ENCODE measurements at places on chromosomes 12 and 14.

DNA sequence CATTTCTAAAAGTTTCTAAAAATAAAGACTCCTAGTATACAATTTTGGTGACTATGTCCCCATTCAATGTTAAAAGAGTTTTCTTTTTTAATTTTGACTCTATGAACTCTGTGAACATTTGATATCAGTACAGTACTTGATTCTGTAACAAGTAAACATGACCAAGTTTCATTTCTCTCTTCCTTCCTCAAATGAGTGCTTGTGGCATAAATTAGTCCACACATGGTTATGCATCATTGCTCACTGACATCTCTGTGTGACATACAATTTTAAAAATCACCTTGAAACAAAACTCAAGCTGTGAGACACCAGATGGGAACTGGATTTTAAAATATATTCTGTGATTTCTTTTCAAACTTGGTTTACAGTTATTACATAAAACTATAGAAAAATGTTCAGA lies 253.9 kb upstream of the MDGA2 start:
- DNase-seq: no peak

DNA sequence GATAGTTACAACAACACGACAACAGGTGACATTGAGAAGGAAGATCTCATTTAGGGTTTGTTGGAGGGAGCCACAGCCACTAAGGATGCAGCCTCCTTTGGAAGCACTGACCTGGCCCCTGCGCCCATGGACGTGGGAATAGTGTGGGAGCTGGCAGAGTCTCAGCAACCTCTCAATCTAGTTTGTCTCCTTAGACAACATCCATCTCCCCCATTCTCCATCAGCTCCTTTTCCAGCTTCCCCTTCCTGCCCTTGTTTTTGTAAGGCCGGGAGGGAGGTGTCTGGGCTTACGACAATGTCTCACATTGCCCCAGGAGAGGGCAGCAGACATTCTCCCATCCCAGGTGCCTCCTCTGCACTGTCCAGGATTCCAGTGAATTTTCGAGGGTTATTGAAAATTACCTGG lies 170.2 kb upstream of the PZP start:
- DNase-seq: no peak

GRCh38 chr14:86442135-86442534 lies 912.2 kb downstream of the FLRT2 start:
- DNase-seq: no peak

DNA sequence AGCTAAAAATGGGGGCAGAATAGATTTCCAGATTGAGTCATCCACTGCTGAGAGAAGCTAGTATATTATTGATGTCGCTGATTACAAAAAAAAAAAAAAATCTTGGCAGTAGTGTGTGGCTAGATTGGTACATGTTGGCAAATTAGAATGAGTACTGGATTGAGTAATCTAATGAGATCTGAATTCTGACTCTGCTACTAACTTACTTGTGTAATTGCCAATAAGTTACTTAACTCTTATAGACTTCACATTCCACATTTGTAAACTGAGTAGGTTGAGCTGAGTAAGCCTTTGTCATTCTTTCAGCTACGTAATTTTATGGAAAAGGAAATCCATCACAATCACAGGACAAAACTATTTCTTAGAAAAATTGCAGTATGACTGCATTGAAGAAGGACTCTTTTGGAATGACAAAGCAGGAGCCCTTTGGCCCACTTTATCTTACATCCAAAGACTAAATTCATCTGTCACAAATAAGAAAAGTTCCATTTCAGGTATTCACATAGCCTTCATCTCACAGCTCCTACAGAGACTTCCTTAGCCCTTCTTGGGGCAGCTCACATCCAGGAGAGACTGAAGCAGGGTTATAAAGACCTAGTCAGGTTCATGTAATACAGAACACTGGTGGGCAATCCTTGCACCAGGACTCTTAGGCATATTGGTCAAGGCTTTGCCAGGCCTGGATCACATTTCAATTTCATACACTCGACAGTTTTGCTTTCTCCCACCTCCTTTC lies 197.3 kb upstream of the CPNE8 start:
- DNase-seq: no peak

DNA sequence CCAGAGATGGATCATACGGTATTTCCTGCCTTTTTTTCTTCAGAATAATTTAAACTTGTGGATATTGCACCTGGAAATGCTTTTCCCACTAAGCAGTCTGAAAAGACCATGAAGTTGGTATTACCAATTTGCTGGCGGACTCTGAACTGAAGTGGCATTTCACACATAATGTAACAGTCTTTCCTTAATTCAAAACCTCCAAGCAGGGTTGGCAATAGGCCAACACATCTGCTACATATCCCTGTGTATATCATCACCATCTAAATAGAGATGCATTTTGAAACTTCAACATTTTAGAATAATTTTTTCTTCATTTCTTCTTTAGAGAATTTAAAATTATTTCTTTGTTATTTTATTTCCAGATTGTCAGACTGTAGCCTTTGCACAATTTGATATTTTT lies 100.5 kb downstream of the TSPAN8 start:
- no peak for DNase-seq

DNA sequence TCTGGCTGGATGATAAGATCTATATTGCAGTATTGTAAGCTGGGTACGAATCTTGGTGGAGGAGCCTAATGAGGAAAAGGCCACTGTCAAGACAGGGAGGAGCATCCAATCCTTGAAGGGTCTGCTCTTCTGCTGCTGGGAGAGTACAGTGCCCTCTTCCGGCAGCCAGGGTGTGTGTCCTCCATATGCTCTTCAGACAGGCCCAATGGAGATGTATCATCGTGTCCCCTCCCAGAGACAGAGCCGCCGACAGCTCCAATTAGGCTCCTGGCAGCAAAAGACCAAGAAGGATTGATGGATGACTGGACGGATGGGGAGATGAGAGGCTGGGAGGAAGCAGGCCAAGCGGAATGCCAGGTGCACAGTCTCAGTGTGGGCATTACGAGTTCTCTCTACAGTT lies 51.6 kb upstream of the PIWIL1 start:
- no peak for DNase-seq

GRCh38 chr14:51307551-51307950 lies 67.5 kb downstream of the TMX1 start:
- no peak for DNase-seq

DNA sequence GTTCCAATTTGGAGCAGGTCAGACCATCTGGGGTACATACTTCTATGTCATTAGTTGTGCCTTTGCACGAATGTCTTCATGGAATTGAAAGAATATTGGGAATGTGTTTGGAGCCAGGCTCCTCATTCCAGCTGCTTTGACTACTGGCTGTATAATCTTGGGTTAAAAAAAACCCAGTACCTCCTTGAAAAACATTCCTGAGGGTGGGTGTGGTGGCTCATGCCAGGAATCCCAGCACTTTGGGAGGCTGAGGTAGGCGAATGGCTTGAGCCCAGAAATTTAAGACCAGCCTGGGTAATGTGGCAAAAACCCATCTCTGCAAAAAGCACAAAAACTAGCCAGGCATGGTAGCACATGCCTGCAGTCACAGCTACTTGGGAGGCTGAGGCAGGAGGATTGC lies 125.6 kb downstream of the TTC8 start:
- no peak for DNase-seq

GRCh38 chr12:118959985-118960560 lies 21.3 kb upstream of the SRRM4 start:
- DNase-seq: no peak

DNA sequence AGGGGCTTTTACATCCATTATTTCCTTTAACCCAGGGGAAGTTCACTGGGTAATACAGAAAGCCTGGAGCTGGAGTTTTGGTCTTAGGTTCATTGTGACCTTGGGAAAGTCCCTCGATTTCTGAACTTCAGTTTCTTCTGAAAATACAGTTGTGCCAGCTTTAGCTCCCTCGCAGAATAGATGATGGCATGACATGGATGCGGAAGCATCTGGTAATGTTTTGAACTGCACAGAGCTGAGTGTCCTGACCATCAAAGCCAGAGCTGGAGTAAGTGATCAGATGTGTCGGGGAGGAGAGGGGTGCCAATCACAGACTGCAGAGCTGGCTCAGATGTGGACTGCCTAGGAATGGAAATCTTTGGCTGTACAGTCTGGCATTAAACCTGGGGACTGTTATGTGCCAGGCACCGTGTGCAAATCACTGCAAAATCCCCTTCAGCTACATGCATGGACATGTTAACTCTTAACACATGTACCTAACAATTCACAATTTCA lies 180.9 kb downstream of the ETV6 start:
- DNase-seq: no peak

GRCh38 chr12:114918535-114919233 lies 234.7 kb upstream of the TBX3 start:
- no peak for DNase-seq

- no peak for DNase-seq
These were observed 148.8 kb upstream of the CRY1 start for GRCh38 chr12:107242189-107242588.

- no peak for DNase-seq
These were observed at the start of gene SOCS2 for GRCh38 chr12:93571925-93572711. TSS of gene SOCS2 (plus strand) at chr12:93572675. CDS start at chr12:93572898, 223 bp downstream.

GRCh38 chr14:42047421-42048055 lies 440.9 kb downstream of the LRFN5 start:
- no peak for DNase-seq

GRCh38 chr12:82593901-82594396 lies 92.8 kb upstream of the TMTC2 start:
- DNase-seq: no peak

DNA sequence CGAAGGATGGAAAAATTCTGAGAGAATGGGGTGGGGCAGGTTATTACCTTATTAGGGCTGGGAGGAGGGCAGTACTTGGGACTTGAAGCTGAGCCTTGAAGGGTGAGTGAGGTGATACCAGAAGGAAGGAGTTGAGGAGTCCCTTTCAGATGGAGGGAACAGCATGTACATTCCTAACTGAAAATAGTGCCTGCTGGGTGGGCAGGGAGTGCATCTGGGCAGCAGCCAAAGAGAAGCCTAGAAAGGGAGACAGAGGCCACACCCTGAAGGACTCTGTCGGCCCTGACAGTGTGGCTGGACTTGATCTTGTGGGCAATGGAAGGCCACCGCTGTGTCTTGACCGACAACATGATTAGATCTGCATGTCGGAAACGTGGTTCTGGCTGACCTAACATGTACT lies 147.6 kb downstream of the NDUFA12 start:
- no peak for DNase-seq

GRCh38 chr12:1703771-1704722 lies 13.2 kb downstream of the ADIPOR2 start:
- DNase-seq: no peak

GRCh38 chr12:96239711-96240635 lies 45.8 kb downstream of the ELK3 start:
- no peak for DNase-seq

All from NCI-H2029 (cell line).